ENCODE measurements at places on chromosomes 1 and 21. TPM values are rescaled to one million over a fixed set of nuclear protein-coding genes. Genes with fewer than 3 reads are reported as not detected.

GRCh38 chr1:22795366-22795714 lies 84.7 kb downstream of the EPHB2 start:
- DNase-seq = no peak

GRCh38 chr1:19353596-19353995 lies 41.5 kb downstream of the SLC66A1 start:
- DNase-seq = no peak

DNA sequence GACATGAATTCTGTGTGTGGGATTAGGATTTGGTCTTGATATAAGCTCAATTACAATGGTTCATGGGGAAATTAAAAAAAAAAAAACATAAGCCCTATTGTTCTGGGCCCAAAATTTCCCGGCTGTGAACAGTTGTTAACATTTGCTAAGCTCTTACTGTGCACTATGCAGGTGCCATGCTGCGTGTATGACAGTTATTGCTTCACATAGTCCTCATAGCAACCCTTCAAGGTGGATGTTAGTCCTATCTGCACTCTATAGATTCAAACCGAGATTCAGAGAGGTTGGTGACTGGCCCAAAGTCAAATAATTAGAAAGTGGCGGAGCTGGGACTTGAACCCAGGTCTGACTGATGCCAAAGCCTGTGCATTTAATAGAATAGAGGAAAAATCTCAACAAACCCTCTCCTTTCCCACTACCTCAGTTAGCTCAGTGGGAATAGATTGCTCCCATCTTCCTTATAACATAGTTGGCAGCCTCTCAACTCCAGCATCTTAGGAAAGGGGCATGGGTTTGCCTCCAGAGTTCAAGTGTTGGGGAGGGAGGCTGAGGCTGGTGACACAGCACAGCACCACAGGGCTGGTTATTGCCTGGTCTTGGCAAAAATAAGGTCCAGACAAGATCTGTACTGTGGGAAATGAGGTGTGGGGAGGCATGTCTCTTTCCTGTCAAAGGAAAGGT lies 55.0 kb upstream of the GCLM start:
- no peak for DNase-seq

GRCh38 chr21:31731056-31731856 lies 662 bp downstream of the SCAF4 start:
- peak; percentile 88 for DNase-seq

TOE1 gene
- 7.0 TPM for total RNA-seq

RNPEP gene
- 29.1 TPM for total RNA-seq

PRKAA2 gene
- total RNA-seq = 23.8 TPM

Data from posterior vena cava (tissue), 2 donors.